Pancreas (tissue), 10 donors: ENCODE measurements at places on chromosomes 12 and 14.

DNA sequence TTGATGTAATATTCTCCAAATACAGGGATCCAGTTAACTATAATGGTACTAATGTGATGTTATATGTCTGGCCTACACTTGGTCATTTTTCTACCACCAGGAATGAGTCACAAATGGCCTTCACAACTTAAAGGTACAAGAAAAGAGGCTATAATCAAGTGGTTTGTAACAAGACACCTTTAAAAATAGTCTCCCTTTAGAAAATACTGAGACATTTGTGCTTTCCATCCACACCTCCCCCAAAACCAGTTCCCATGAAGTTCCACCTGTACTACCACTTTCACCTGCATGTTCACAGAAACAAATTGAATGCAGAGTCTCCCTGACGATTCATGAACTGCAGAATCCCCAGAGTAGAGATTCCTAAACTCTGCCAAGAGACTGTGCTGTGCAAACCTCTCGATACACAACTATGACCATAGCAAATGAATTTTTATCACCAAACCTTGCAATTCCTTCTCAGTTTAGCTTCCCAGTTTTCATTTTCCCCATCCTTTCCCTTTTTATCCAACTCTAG, 6.0 kb downstream of the BTG1 start:
- DNase-seq, result no peak

GRCh38 chr12:80580254-80580653, 127.2 kb upstream of the MYF6 start:
- DNase-seq, result no peak

- peak; percentile 30 for DNase-seq
Measured at GRCh38 chr12:42696406-42697149, 107.0 kb upstream of the PRICKLE1 start.

DNA sequence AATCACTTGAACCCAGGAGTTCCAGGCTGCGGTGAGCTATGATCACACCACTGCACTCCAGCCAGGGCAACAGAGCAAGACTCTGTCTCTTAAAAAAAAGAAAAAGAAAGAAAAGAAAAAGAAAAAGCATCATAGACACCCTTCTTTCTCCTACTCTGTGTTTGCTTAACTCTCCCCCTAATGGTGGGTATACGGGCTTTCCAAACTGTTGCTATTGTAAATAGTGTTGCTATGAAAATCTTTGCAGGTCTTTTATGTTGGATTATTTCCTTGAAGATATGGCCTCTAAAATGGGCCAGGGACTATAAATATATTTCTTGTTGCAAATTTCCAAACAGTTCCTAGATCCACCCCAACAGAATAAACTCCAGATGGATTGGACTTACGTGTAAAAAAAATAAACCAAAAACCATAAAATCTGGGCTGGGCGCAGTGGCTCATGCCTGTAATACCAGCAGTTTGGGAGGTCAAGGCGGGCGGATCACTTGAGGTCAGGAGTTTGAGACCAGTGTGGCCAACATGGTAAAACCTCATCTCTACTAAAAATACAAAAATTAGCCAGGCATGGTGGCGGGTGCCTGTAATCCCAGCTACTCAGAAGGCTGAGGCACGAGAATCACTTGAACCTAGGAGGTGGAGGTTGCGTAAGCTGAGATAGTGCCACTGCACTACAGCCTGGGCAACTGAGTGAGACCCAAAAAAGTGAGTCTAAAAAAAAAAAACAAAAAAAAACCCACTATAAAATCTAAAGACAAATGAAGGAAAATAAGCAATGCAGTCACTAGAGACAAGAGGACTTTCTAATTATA, 25.9 kb downstream of the NFKBIA start:
- DNase-seq, result no peak

DNA sequence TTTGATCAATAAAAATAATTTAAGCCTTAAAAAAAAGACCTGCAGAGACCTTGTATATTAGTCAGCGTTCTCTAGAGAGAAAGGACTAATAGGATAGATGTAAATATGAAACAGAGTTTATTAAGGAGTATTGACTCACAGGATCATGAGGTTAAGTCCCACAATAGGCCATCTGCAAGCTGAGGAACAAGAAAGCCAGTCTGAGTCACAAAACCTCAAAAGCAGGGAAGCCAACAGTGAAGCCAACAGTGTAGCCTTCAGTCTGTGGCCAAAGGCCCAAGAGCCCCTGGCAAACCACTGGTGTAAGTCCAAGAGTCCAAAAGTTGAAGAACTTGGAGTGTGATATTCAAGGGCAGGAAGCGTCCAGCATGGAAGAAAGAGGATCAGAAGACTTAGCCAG, 66.3 kb downstream of the TBX5 start:
- DNase-seq, result no peak

DNA sequence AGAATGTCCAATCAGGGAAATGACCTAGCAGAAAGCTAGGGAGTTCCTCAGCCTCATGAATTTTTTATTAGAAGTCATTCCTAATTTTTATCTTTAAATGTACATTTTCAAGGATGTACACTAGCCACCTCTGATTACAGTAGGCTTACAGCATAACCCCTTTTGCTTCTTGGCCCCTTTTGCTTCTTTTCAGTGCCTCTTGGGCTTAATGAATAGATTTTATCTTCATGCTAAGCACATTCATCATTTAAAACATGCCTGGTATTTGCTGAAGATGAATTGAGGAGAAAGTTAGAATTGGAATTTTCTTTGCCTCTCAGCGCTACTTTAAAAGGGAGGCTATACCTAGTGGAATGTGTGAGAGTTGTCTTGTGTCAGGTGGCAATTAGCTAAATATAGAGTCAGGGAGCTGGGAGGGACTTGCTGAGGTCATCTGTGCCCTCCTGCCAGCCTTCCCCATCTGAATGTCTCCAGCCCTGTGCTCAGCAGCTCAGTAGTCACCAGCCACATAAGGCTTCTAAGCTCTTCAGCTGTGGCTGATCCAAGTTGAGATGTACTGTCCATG, 132.1 kb downstream of the SAMD4A start:
- no peak for DNase-seq

GRCh38 chr12:111283521-111283920, 85.4 kb downstream of the PHETA1 start:
- no peak for DNase-seq

- no peak for DNase-seq
Measured at GRCh38 chr12:27282754-27283153, 38.7 kb downstream of the STK38L start.

DNA sequence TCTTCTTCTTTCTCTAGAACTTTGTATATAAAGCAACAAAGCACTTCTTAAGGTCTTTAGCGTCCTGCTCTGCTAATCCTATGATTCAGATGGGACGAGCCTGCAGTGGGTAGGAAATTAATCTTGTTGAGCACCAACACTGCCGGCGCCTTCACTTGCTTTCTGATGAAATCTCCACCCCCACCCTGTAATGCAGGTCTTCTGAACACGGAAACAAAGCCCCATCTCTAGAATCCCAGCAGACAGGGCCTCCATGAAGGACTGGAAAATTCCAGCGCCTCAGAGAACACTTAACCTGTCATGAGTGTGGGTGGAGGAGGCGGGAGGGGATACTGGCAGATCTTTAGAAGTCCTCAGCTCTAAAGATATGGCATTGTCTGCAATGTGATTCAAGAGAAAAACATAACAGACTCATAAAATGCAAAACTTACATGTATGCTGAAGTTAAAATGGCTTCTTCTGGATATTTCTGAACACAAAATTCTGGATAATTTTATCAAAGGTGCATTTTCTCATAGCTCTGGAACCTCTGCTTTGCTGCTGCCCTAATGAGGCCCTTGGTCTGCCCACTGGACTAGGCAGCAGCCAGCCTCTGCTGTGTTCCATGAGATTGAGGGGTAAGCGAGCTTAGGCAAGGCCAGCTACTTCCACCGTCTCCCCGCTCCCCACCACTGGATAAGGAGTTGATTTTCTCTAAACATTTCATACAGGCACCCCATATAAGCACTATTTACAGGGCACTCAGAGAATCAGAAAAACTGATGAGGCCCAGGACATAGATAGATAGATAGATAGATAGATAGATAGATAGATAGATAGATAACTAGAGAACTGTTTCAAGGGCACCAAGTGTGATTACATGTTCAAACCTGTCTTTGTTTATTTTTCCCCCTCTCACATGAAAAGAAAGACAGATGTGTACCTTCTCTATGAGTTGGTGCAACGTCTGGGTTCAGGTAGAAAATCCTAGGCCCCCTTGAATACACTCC, 43.1 kb downstream of the ZFP36L1 start:
- DNase-seq, result no peak

DNA sequence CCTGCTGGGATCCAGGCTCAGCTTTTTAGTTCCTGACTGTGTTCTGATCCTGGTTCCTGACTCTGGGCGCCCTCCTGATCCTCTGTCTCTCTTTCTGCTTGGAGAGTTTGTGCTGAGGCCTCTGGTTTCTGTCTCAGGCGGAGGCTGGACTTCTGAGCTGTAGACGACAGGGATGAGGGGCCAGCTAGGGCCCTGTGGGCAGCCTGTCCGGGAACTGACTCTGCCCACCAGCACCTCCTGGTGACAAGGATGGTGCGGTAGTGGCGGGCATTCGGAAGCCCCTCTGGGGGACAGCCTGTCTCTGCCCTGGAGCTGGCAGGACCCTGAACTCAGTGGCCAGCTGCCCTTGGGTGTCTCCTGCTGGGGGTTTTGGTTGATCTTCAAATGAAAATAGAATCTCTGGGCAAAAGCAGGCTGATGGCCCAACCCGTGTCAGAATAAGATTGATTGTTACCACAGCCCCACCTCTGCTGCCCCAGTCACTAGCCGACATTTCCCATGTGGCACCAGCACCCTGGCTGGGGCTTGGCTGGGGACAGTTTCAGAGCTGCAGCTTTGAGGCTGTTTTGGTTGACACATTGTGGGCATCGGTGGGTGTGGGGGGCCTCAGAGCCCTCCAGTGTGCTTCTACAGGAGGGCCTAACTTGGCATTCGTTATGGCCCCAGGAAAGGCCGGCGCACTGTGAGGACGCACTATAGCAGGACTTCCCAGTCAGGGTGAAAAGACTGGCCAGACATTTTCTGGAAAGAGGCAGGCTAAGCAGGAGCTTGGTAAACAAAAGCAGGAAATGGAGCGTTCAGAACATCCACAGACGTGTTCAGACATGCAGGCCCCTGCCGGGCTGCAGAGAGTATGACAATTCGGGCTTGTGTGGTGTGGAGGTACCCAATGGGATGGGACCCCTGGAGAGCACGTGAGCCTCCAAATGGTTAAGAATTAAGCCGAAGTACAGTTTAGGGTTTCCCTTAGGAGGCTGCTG, 16.2 kb downstream of the KRT80 start:
- DNase-seq, result no peak

GRCh38 chr14:22980672-22981089, 1.7 kb downstream of the AJUBA start:
- peak; percentile 57 for DNase-seq

- no peak for DNase-seq
Measured at GRCh38 chr12:89040146-89040964, 311.9 kb downstream of the DUSP6 start.

DNA sequence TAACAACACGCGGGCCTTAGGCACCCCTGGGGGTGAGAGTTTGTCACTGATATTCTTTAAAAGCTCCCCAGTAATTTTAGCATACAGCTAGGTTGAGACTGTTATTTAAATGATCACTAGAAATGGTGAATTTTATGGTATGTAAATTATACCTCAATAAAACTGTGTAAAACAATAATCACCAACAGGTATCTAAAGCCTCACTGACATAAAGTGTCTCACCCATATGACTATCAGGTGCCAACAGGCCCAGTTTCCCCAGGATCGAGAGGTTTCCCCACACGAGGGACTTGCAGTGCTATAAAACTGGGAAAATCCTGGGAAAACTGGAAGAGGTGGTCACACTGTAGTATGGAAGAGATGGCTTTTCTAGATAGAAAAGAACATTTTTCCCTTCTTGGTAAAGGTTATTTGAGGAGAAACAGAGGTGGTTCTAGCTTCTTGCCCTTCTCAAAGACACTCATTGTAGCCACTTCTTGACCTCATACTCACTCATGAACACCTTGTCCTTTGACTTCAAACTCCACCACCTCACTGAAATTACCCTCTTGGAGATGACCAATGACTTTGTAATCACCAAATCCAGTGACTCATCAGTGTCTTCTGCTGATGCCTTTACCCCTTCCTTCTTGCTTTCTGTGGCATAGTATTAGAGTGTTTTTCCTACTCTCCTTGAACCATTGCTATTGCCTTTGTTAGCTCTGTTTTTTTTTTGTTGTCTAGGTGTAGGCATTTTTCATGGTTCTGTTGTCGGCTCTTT, 24.8 kb upstream of the NUBPL start:
- no peak for DNase-seq

GRCh38 chr14:104591031-104591430, 11.5 kb downstream of the C14orf180 start:
- no peak for DNase-seq

DNA sequence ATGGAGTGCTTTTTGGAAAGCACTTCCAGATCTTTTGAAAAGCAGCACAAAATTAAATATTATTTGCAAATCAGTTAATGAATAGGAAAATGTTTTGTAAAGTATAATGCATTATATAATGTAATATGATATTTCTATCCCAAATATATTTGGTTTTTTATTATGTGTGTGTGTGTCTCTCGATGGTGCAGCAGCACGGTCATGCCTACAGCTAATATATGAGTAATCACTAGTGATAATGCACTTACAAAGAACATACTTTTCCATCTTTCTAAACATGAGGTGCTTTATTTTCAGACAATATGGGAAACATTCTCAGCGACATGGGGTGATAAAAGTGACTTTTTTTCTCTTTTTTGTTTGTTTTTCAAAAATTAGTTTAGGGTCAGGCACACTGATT, 1.3 kb upstream of the EEA1 start:
- no peak for DNase-seq

DNA sequence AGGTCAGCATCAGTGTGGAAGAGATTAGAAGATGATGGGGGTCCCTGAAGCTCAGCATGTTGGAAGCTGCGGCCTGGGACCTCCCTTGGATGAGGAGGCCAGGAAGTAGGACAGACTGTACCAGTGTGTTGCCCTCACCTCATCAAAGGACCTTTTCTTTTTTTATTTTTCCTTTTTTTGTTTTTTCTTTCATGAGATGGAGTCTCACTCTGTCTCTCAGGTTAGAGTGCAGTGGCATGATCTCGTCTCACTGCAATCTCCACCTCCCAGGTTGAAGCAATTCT, 16.4 kb upstream of the FAM222A start:
- DNase-seq, result no peak

DNA sequence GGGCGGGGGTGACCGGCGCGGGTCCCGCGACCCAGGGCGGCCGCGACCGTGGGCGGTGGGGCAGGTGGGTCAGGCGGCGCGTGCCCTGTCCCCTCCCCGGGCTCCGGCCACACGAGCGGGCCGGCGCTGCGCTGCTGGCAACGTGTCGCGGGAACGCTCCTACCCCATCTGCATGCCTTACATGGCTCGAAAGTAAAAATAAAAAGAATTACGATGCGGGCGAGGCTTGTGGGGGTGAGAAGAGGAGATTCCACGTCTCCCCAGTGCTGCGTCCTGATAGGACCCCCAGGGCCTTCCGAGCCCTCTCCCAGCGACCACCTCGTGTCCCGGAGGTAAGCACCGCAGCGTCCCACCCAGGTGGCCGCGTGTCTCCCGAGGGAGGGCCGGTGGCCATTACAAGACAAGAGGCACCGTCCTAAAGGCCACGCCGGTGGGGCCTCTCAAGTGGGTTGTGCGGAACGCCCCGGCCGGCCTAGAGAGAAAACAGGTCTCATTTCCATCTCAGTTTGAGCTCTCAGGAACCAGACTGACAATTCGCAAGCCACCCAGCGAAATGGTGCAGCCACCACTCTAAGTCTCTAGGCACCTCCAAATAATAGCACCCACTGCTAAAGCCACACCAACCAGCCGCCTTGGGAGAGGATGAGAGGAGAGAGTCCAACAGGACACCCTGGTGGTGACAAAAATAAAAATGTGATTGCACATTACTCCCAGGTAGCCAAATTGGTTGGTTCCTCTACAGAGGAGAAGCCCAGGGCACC, 612 bp upstream of the FOXN3 start:
- DNase-seq, result peak; percentile 39

GRCh38 chr12:124509676-124510300, 57.6 kb downstream of the NCOR2 start:
- peak; percentile 84 for DNase-seq
